Breast epithelium (tissue), 4 donors: ENCODE measurements at places on chromosomes 13 and 19. TPM values are rescaled to one million over a fixed set of nuclear protein-coding genes. Genes with fewer than 3 reads are reported as not detected.

- no peaks in the 10 kb centered on the region for H3K27me3 ChIP-seq
- H3K4me3 ChIP-seq = no peak overlapping the region
- H3K4me1 ChIP-seq = no peaks in the 10 kb centered on the region
- DNase-seq = no peak
- H3K36me3 ChIP-seq = no peaks in the 10 kb centered on the region
Measured at GRCh38 chr13:100835695-100836094, 161.1 kb upstream of the TMTC4 start.

The SAFB gene
- total RNA-seq = 112 TPM

GRCh38 chr19:51571599-51571998 is 516 bp downstream of the ZNF175 start:
- H3K27me3 ChIP-seq = peaks cover 3% of the 10 kb centered on the region
- DNase-seq = no peak
- H3K36me3 ChIP-seq = no peaks in the 10 kb centered on the region
- peak overlapping the region; percentile 83 for H3K27ac ChIP-seq
- H3K4me1 ChIP-seq = no peaks in the 10 kb centered on the region

GRCh38 chr19:33488826-33489225 is 32.8 kb downstream of the PEPD start:
- no peaks in the 10 kb centered on the region for H3K4me1 ChIP-seq
- H3K27me3 ChIP-seq = no peaks in the 10 kb centered on the region
- no peak overlapping the region for H3K4me3 ChIP-seq
- no peak for DNase-seq
- no peaks in the 10 kb centered on the region for H3K36me3 ChIP-seq

The ATP13A1 gene
- total RNA-seq = 222 TPM

The GPC5 gene
- not detected for total RNA-seq

GRCh38 chr13:112169941-112170822 is 103.2 kb downstream of the SOX1 start:
- H3K27me3 ChIP-seq = no peaks in the 10 kb centered on the region
- no peaks in the 10 kb centered on the region for H3K36me3 ChIP-seq
- DNase-seq = no peak

GRCh38 chr13:99250982-99251825 is 7.0 kb downstream of the GPR18 start:
- H3K27ac ChIP-seq = no peak overlapping the region
- no peaks in the 10 kb centered on the region for H3K4me1 ChIP-seq
- no peaks in the 10 kb centered on the region for H3K27me3 ChIP-seq
- no peak for DNase-seq

GRCh38 chr13:33353210-33353609 is 67.7 kb upstream of the STARD13 start:
- no peaks in the 10 kb centered on the region for H3K4me1 ChIP-seq
- H3K4me3 ChIP-seq = no peak overlapping the region
- no peaks in the 10 kb centered on the region for H3K36me3 ChIP-seq
- peak overlapping the region; percentile 69 for H3K27ac ChIP-seq

DNA sequence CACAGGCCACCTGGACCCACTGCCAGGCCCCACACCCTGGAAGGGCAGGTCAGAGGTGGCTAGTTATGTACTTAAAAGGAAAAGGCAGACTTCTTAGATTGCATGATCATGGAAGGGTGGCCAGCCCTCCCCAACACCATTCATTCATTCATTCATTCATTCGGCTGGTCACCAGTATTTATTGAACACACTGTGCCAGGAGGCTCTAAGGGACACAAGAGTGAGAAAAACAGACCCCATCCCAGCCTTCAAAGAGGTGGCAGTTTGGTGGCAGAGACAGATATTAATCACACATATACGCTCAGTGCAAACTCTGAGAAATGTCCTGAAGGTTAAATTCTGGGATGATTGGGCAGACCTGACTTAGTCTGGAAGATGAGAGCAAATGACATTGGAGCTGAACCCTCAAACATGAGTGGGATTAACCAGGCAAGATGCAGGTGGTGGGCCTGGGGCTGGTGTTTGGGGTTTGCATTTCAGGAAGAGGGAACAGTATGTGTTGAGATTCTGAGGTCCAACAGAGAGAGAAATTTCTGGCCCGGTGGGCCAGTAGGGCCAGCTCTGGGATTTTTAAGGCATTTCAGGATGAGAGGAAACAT is 147.5 kb downstream of the ZNF536 start:
- no peak overlapping the region for H3K4me3 ChIP-seq

GRCh38 chr19:19457671-19458070 is 52.2 kb downstream of the GATAD2A start:
- H3K4me3 ChIP-seq = no peak overlapping the region
- no peaks in the 10 kb centered on the region for H3K27me3 ChIP-seq
- peak overlapping the region; percentile 13 for H3K27ac ChIP-seq

- H3K27ac ChIP-seq = no peak overlapping the region
- no peaks in the 10 kb centered on the region for H3K27me3 ChIP-seq
- no peak for DNase-seq
Measured at GRCh38 chr13:29294821-29295220, 300.7 kb downstream of the SLC7A1 start.

DNA sequence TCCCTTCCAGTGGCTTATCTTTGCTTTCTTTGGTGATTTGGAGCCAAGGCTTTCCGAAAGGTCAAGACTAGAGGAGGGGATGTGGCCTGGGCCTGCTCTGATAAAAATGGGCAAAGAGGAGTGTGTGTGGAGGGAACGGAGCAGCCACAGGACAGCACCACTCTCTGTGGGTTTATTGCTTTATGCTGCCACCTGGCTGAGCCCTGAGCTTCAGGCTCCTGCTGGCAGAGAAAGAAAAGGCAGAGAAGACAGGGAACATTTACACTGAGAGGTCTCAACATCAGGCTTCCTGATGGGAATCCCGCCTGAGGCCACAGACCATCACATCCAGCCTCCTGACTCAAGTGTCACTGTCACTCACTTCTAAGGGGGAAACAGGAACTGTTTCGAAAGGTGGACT is 9.2 kb upstream of the GSX1 start:
- no peaks in the 10 kb centered on the region for H3K4me1 ChIP-seq
- H3K4me3 ChIP-seq = no peak overlapping the region
- no peaks in the 10 kb centered on the region for H3K36me3 ChIP-seq
- peaks cover 6% of the 10 kb centered on the region for H3K27me3 ChIP-seq
- DNase-seq = no peak

The ZNF264 gene
- 29.2 TPM for total RNA-seq

GRCh38 chr19:46347572-46347883 is 641 bp downstream of the PPP5C start:
- DNase-seq = no peak
- no peaks in the 10 kb centered on the region for H3K36me3 ChIP-seq
- peak overlapping the region; percentile 86 for H3K4me3 ChIP-seq
- peak overlapping the region; percentile 84 for H3K27ac ChIP-seq
- H3K4me1 ChIP-seq = peaks cover 7% of the 10 kb centered on the region
- no peaks in the 10 kb centered on the region for H3K27me3 ChIP-seq

DNA sequence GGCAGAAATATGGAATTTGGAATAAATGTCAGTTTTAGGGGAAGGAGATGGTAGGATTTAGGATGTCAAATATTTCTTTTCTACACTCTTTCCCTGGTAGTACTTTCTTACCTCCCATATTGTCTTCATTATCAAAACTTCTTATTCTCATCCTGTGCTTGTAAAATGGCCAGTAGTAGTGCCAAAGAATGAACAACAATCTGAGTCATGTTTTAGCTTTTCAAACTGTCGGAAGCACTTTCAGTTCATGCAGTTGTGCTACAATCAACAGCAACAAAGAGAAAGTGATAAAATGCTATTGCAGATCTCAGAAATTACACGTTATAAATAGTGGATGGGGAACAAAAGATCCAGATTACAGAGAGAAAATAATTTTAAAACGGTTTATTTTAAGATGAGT is 193.7 kb upstream of the RXFP2 start:
- no peaks in the 10 kb centered on the region for H3K36me3 ChIP-seq
- no peaks in the 10 kb centered on the region for H3K4me1 ChIP-seq
- DNase-seq = no peak
- no peak overlapping the region for H3K27ac ChIP-seq

The ZIC2 gene
- total RNA-seq = not detected

- no peak for DNase-seq
- H3K4me1 ChIP-seq = no peaks in the 10 kb centered on the region
- no peak overlapping the region for H3K4me3 ChIP-seq
- H3K27me3 ChIP-seq = peaks cover 2% of the 10 kb centered on the region
Measured at GRCh38 chr19:29531458-29532025, 5.7 kb downstream of the VSTM2B start.

The OR7C1 gene
- 1.5 TPM for total RNA-seq

DNA sequence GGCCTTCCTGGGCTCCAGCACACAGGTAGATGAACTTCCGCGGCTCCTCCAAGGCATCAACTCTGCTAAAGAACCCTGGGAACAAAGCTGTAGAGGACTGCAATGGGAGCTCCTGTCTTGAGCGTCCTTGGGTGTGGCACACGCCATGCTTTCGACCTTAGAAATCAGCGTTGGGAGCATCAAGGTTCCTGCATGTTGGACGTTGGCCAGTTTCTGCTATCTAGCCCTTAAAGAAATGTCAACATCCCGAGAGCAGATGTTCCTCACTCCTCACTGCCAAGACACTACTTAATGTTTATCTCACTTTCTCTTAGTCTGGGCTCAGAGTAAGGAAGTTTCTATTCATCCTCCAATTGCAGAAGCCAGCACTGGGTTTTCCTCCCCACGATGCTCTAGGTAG is 70.6 kb upstream of the MEDAG start:
- DNase-seq = no peak
- no peaks in the 10 kb centered on the region for H3K36me3 ChIP-seq
- H3K4me3 ChIP-seq = no peak overlapping the region
- H3K27ac ChIP-seq = no peak overlapping the region
- no peaks in the 10 kb centered on the region for H3K4me1 ChIP-seq

DNA sequence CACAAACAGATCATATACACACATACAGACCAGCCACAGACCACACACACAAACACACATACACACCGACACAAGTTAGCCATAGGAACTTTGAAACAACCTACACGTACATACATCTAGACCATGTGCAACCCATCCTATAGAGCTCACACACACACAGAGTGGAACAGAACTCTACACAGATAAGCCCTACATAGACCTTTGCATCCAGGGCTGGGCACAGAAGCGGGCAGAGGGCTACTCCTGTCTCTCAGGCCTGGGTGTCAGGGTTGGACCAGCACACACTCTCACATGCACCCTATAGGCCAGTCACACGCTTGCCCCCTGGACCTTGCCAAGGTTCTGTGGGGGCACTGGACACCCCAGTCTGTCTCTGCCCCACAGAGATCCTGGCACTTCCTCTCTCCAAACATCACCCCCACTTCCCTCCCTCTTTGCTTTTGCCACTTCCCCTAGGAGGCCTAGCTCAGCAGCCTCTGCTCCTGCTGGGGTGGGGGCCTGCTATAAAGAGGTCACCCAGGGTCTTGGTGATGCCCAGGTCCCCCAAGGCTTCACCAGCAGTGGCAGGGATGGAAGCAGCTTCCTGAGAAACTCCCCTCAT is 5.8 kb upstream of the JUNB start:
- peaks cover 18% of the 10 kb centered on the region for H3K4me1 ChIP-seq
- no peak for DNase-seq
- H3K27me3 ChIP-seq = no peaks in the 10 kb centered on the region
- H3K36me3 ChIP-seq = no peaks in the 10 kb centered on the region

GRCh38 chr13:74675972-74676371 is 541.8 kb upstream of the KLF12 start:
- H3K4me1 ChIP-seq = no peaks in the 10 kb centered on the region
- DNase-seq = no peak
- H3K36me3 ChIP-seq = no peaks in the 10 kb centered on the region
- no peak overlapping the region for H3K27ac ChIP-seq
- no peaks in the 10 kb centered on the region for H3K27me3 ChIP-seq

The ZNF837 gene
- total RNA-seq = 2.3 TPM

DNA sequence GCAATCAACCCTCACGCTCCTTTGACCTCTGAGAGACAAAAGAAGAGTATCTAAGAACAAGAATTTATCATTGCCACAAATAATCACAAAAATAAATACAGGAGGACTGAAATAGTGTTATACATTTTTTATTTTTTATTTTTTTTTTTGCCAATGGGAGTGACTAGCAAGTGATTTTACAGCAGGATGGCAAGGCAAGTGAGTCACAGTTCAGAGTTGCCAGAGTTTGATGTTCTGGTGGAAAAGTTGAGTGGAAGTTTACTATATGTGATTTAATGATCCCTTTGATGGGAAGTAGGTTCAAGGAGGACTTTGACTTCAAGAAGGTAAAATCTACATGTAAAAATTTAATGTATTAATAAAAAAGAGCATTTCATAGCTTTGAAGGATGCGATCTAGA is 2691.4 kb downstream of the PCDH9 start:
- H3K4me3 ChIP-seq = no peak overlapping the region
- DNase-seq = no peak
- H3K4me1 ChIP-seq = no peaks in the 10 kb centered on the region
- H3K27ac ChIP-seq = no peak overlapping the region
- H3K36me3 ChIP-seq = no peaks in the 10 kb centered on the region

DNA sequence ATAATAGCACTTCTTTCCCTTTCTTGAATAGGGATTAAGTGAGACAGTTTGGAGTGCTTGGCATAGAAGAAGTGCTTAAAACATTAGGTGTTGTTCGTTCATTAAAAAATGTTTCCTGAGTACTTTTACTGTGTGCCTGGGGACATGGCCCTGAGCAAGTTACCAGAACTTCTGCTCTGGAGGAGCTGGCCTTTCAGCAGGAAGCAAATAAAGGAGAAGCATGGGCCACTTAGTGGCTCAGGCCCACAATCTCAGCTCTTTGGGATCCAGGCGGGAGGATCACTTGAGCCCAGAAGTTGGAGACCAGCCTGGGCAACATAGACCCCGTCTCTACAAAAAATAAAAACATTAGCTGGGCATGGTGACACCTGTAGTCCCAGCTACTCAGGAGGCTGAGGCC is 5.7 kb downstream of the DNM2 start:
- no peak for DNase-seq
- H3K4me1 ChIP-seq = no peaks in the 10 kb centered on the region
- H3K36me3 ChIP-seq = no peaks in the 10 kb centered on the region
- H3K4me3 ChIP-seq = no peak overlapping the region
- H3K27ac ChIP-seq = no peak overlapping the region
- H3K27me3 ChIP-seq = no peaks in the 10 kb centered on the region

DNA sequence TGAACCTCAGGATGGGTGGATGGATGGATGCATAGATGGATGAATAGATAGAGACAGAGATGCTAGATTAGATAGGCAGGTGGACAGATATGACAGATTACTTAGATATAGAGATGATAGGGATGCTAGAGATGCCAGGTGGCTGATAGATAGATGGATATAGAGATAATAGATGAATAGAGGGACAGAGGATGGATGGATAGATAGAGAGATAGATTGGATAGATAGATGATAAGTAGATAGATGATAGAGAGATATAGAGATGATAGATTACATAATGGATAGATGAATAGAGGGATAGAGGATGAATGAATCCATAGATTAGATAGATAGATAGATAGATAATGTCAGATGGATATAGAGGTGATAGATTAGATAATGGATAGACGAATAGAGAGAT is 88.4 kb upstream of the TM9SF2 start:
- no peaks in the 10 kb centered on the region for H3K27me3 ChIP-seq
- DNase-seq = no peak
- H3K4me3 ChIP-seq = no peak overlapping the region
- H3K27ac ChIP-seq = no peak overlapping the region
- no peaks in the 10 kb centered on the region for H3K36me3 ChIP-seq

GRCh38 chr13:29411481-29411880 is 184.0 kb downstream of the SLC7A1 start:
- H3K4me3 ChIP-seq = no peak overlapping the region
- no peaks in the 10 kb centered on the region for H3K4me1 ChIP-seq
- no peak overlapping the region for H3K27ac ChIP-seq
- no peaks in the 10 kb centered on the region for H3K27me3 ChIP-seq
- DNase-seq = no peak

The FUT6 gene
- 4.3 TPM for total RNA-seq

- H3K27me3 ChIP-seq = no peaks in the 10 kb centered on the region
- no peaks in the 10 kb centered on the region for H3K36me3 ChIP-seq
- peak overlapping the region; percentile 58 for H3K4me3 ChIP-seq
- DNase-seq = no peak
Measured at GRCh38 chr19:18433015-18433691, 4.8 kb downstream of the ISYNA1 start.
